ENCODE measurements at places on chromosomes 1 and 21.

- DNase-seq = no peak
These were observed 215.5 kb downstream of the KCNJ6 start for GRCh38 chr21:37700641-37701202.

DNA sequence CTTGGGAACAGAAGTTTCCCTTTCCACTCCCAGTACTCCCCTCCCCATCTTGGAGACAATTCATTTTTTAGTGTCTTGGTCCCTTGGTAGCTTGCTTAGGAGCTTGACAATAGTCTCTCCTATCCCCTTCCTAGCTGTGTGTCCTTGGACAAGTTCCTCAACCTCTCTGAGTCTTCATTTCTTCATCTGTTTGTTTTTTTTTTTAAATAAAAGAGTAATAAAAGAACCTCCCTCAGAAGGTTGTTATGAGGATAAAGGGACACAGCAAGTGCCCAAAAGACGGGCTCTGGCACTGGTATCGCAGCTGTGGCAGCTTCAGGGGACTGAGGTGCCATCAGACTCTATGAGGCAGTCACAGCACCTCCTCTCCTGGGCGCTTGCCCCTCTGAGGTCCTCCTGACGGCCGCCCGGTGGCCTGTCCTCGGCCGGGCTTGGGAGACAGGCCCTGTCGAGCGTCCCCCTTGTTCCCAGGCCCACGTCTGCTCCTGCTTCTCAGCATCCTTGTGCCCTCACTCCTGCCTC is 689.2 kb downstream of the MATN1 start:
- DNase-seq = no peak

DNA sequence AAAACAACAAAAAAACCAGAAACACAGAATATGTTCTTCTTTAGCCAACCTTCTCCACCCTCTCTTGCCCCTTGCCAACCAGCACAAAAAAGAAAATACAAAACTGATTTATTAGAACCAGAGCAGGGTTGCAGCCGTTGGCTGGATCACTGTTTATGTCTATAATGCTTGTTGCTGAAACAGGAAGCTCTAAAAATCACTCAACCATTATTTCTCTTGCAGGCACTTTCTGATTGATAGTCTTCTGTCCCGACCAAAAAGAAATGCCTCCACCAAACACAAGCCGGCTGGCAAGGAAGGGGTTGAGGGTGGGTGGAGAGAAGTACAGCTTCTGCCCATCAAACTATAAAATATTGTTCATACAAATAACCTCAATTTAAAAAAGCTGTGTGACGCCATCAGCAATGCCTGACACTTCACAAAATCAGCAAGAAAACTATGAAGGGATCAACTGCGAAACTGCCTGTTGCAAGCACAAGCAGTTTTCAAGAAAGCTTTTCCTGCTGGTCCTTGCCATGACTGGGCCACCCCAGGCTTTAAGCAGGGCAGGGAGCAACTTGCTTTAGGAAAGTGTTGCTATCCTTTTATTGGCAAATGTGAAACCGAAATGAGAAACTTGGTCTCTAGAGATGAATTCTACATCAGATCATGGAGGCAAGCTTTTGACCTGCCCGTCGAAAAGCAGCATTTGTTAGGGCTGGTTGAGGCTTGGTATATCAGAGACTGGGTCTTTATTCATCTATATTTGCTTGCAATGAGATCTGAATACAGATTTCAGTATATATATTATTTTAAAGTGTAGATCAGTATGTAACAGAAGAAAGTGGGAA is 174.2 kb downstream of the RUNX1 start:
- DNase-seq = no peak

DNA sequence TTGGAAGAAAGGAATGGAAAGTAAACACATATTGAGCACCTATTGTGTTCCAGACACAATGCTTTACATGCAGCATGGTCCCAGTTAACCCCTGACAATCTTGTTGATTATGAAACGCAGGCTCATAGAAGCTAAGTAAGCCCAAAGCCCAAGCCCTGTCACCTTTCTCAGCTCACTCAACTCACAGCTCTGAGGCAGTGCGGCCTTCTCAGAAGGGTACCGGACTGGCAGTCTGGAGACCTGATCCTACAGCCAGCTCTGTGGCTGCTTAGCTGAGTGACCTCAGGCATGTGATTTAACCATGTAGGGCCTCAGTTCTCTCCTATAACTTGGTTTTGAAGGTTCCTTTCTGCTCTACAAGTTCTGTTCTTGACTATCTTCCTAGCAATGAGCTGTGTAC is 464 bp upstream of the RNASEL start:
- DNase-seq = no peak

DNA sequence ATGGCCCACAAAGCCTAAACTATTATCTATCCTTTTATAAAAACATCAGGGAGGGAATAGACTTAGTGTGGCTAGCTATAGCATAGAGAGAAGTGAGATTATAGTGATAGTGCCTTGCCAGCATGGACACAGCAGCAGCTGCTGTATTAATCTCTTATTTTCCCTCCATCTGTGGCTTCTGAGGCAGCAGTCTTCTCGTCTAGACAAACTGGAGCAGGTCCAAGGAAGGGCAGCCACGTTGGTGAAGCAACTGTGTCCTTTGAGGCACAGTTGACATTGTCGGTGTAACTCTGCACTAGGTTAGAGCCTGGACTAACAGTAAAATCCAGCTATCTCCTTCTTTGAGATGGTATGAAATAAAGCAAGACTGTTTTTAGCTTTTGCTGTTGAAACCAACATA is 131.3 kb downstream of the CACHD1 start:
- no peak for DNase-seq

- DNase-seq = no peak
These were observed 235.2 kb downstream of the KCNT2 start for GRCh38 chr1:196372896-196373536.

DNA sequence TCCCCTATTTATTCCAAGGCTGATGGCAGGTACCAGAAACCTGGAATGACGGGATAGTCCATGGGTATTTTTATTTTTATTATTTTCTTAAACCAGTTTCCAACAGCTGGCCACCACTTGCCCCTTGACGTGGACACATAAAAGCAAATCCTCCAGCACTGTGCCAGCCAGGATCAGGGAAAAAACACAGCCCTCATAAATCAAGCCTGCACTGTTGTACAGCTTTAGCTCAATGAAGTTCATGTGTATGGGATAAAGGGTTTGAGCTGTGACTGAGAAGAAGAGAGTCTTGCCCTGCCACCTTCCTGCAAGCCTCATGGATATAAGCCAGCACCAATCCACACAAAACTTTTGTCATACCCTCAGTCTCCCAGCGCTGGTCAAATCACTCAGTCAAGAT is 303.8 kb upstream of the SPAG17 start:
- no peak for DNase-seq

GRCh38 chr1:115952547-115952946 is 23.8 kb upstream of the SLC22A15 start:
- no peak for DNase-seq

DNA sequence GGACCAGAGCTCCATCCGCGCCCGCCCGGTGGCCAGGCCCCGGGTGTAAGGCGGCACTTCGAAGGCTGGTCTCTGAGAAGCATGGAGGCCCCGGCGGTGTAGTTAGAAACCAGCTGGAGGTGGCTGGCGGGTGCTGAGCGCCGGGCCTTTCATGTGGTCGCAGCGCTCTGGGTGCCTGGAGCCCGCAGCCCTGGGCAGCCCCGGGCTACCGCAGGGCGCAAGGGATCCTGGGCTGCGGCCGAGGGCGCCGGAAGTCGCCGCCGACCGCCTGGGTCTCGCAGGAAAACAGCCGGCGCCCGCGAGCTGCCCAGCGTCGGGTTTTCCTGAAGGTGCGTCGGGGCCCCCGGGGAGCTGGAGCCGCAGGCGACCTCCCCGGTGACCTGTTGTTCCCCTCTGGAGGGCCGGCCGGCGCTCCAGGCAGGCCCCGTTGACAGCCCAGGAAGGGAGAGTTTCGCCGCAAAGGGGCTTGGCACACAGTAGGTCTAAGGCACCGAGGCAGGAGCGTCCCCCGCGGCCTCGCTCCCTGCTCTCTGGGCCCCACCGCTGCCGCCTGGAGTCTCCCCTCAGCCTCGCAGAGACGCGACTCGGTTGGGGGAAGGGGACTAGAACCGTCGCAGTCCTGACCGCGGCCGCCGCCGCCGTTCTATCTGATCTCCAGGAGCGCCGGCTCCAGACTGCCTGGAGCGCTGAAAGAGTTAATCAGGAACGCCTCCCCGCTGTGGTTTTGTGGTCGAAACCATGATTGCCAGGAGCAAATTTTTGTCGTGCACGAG is 2.7 kb downstream of the GRHL3 start:
- peak; percentile 40 for DNase-seq

DNA sequence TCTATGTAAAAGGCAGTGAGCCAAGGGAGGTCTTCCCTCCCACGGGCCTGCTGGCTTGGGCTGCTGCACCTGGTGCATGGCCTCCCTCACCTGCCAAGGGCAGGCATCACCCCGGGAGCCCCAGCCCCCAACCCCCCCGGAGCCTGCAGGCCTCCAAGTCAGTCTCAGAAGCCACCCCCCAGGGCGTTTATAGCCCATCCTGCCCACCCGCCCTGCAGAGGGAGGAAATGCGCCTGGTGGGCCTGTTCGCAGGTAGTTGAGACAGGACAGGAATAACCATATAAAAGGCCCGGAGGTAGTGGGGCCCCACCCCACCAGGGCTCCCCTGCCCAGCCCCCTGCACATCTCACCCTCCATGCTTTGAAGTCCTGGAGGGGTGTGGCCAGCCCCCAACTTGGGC is 18.2 kb upstream of the ARF1 start:
- DNase-seq = no peak

- no peak for DNase-seq
These were observed 3.9 kb upstream of the PTCH2 start for GRCh38 chr1:44846985-44847384.

DNA sequence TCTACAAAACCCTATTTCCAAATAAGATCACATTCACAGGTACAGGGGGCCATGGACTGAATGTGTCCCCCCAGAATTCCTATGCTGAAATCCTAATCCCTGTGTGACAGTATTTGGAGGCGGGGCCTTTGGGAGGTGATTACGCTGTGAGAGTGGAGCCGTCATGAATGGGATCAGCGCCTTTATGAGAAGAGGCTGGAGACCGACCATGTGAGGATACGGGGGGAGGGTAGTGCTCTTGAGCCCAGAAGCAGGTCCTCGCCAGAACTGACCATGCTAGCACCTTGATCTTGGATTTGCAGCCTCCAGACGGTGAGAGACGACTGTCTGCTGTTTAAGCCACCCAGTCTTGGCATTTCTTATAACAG is 23.8 kb upstream of the KIF26B start:
- DNase-seq = no peak

DNA sequence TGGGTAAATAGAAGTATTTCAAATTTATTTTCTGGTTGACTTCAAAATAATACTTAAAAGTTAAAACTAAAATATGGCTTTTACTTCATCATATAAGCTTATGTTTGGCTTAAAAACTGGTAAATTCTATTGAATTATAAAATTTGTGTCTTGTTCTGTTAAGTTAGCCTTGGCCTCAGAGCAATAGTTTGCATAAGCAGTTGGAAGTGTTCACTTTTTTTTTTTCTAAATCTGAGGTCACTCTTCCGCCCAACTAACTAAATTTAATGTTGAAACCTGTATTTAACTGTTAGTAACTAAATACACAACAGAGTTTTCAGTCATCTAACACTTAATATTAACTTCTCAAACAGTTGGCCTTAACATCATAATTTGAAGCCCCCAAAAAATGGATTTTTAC is 871.7 kb upstream of the ADAMTS5 start:
- DNase-seq = no peak

- DNase-seq = no peak
These were observed 82.7 kb downstream of the HLCS start for GRCh38 chr21:36883532-36884486.

- no peak for DNase-seq
These were observed 18.1 kb downstream of the ALDH9A1 start for GRCh38 chr1:165680303-165680702.

DNA sequence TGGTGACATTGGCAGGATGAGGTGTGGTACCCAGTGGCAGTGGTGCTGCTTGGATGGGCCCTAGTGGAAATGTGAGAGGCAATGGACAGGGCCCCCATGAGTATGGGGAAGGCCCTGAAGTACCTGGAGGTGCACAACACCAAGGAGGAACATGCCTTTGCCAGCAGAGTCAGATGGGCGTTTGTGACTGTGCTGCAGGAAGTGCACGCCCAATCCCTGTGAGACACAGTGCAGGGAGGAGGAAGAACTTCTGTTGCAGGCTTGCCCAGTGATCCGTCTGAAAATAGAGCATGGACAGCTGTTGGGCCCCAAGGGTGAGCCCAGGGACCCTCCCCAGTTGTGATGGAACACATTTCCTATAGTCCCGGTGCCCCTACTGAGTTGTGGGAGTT is 42.7 kb downstream of the GJA5 start:
- DNase-seq = no peak
